HepG2 (cell line): ENCODE measurements at places on chromosomes 3 and 15.
A peak's percentile ranks its signal among the peaks of the same experiment; 100 is the strongest.

- DNase-seq = no peak
Measured at GRCh38 chr3:191237047-191237882, 38.2 kb downstream of the OSTN start.

DNA sequence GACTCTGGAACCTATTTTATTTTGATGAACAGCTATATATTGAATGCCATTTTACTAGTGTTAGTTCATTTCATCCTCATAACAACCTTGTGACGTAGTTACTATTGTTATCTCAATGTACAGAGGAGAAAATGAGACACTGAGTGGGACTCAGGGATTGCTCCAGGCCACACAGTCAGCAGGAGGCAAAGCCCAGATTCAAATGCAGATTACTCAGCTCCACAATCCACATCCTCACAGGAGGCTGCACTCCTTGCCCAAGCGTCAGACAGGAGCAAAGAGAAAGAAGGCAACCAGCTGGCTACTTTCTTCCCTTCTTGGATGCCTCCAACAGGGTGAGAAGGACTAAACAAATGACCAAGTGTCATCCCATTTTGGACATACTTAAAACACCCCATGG is 92.0 kb upstream of the CCDC54 start:
- no peak for DNase-seq

DNA sequence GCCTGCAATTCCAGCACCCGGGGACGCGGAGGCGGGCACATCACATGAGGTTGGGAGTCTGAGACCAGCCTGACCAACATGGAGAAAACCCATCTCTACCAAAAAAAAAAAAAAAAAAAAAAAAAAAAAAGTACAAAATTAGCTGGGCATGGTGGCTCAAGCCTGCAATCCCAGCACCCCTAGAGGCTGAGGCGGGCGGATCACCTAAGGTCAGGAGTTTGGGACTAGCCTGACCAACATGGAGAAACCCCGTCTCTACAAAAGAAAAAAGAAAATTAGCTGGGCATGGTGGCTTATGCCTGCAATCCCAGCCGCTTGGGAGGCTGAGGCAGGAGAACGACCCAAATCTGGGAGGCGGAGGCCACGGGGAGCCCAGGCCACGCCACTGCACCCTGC is 7.5 kb upstream of the FAN1 start:
- no peak for DNase-seq

DNA sequence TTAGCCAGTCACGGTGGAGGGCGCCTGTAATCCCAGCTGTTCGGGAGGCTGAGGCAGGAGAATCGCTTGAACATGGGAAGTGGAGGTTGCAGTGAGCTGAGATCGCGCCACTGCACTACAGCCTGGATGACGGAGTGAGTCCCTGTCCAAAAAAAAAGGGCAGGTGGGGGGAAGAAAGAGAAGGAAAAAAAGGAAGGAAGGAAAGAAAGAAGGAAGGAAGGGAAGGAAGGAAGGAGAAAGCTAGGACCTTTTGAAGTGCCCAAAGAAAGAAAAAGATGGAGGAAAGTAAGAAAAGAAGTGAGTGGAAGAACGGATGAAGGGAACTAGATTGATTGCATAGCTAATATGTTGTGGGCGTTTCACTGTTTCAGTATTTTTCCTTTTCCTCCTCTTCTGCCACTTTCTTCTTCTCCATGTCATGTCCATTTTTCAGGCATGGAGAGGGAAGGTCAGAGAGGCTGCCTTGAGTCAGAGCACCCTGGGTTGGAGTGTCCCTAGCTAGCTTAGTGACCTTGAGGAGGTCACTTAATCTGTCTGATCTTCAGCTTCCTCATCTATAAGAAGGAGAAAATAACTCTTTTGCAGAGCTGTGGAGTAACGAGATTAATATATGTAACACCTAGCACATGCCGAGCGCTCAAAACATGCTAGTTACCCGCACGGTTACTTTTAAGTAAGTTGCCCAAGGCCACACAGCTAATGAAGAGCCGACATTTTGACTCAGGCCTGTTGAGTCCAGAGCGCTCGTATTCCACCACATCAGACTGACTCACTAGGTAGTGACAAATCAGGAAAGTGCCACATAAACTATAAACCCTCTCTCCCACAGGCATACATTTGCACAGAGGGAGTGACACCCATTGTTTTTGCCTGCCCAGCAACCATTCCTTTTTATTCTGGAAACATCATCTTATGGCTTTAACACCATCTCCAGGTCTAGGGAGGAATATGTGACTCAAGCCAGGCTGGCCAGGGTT is 42.2 kb downstream of the BHLHE40 start:
- DNase-seq = peak; percentile 25

- DNase-seq = no peak
Measured at GRCh38 chr3:11950576-11950975, 53.6 kb upstream of the SYN2 start.

DNA sequence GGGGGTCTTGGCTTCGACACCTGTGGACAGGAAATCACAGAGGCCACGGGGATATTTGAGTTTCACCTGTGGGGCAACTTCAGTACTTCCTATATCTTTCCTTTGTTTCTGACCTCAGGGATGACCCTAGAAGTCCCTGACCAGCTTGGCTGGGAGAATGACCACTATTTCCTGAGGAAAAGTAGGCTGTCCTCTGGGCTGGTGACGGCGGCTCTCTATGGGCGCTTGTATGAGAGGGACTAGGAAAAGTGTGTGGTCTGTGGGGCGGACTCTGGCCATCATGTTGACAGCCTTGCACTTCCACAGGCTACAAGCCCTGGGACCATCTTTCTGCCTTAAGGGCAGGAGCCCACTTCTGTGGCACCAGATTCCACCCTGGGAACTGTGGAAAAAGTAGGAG is 43.7 kb downstream of the BTD start:
- DNase-seq = no peak

- DNase-seq = peak; percentile 63
Measured at GRCh38 chr15:43225201-43225949, 4.6 kb upstream of the EPB42 start.

GRCh38 chr3:17632401-17633100 is 109.9 kb downstream of the TBC1D5 start:
- no peak for DNase-seq

DNA sequence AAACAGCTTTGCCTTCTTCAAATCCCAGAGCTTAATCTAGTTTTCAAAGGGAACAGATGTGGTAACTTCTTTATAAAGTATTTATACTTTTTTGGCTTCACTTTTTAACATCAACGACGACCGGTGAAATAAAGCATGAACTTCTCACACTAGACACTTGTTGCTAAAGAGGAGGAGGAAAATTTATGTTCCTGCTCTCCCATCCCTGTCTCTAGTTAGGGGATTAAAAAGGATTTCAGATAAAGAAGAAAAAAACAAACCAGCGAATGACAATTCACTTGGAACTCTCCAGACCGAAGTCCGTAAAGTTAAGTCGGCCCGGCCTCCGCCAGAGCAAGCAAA is 672 bp downstream of the NEDD4 start:
- DNase-seq = peak; percentile 45

DNA sequence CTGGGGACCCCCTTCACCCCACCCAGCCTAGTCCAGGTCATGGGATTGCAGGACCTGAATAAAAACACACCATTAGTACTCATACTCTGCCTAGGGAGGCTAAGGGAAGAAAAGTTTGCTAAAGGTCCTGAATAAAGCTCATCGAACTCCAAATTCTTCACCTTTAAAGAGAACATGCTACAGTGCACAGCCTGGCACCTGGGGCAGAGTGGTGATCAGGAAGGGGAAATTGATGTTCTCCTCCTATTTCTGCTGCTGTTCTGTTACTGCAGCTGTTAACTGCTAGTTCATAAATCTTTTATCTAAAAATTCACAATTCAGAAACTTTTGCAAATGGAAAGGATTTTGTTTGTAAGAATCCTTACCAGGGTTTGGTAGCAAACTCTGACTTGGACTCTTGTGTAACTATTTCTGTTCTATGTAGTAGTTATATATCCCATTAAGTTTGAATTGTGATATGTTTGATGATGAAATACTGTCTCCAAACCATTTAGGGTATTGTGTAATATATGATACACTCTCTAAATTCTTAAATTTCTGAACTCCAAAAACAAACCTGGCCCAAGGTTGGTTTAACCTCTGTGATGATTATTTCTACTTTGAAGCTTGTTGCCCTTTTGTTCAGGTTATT is 27.9 kb downstream of the MCTP2 start:
- no peak for DNase-seq

- no peak for DNase-seq
Measured at GRCh38 chr3:21238661-21239060, 512.3 kb downstream of the ZNF385D start.

DNA sequence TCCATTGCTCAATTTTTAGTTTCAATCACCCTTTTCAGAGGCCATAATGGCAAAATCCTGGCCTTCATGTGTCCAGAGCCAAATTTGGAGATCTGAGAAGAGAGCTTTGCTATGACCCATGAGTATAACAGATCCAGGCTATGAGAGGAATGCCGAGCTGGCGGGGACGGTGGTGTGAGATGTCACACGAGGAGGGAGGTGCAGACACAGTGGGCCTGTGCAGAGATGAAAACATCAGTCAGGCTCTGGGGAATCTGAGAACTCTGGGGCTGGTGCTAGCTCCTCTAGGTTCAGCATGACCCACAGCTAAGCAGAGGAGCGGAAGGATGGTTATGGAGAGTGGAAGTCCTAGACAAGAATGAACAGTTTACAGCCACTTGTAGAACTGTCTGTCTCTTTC is 398.3 kb upstream of the ATP10A start:
- no peak for DNase-seq

GRCh38 chr3:151262871-151263525 is 15.3 kb downstream of the P2RY14 start:
- DNase-seq = no peak

DNA sequence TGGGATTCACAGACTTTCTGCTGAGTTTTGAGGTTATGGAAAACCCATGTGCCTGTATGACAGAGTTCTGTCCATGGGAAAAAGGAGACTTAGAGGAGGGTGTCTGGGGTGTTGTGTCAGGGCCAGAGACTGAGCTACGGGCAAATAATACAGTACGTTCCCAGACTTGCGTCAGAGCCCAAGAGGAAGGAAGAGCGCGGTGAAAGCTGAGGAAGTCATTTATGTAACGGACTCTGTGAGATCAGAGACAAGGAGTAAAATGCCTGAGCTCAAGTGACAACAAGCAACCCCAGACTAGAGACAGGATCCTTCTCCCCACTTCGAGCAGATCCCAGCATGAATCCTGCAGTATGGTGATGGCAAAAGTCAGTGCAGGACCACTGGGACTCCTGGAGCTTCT is 368.6 kb upstream of the MCTP2 start:
- DNase-seq = no peak

DNA sequence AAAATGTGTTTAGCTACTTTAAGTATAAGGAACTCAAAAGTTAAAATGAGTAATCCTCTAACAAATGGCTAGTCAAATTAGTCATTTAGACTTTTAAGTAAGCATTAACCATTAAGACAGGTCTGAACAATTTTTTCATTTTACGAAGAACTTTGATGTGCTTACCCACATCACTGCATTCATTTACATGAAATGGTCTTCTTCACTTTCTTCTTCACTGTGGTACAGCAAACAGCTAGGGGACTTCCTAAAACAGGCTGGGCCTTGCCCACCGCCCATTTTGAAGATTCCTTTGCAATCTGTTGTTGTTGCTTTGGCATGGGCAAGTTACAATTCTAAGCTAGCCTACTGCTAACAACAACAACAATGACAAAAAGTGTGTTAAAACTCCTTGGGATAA is 67.4 kb downstream of the CBLB start:
- DNase-seq = no peak

DNA sequence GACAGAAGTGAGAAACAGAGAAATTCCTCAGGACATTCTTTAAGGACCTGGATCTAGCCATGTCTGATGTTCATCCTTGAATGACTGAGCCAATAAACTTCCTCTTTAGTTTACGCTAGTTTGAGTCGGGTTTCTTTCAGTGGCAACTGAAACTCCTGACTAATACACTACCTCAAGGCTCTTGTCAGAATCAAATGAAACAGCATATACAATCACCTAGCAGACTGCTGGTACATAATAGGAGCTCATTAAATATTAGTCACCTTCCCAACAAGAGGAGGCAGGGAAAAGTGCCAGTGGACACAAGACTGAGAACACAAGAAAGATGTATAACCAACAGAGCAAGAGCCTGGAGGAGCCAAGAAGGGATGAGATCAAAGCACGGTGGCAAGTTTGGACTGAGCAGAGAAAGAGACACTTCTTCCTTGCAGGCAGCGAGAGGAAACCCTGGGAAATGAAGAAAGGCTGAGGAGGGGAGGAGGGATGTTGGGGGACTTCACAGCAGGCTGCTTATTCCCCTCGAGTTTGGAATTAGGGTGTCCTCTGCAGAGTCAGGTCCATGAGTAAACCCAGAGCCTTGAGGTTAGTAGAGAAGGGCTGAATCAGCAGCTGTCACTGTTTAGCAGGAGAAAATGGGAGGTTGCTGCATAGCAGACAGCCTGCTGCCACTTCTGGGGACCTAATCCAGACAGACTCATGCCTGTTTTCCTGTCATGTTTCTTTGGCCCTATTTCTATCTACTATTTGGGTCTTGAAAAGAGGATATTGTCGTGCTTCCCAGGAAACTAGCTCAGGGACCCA is 73.3 kb downstream of the MRPL46 start:
- DNase-seq = no peak

DNA sequence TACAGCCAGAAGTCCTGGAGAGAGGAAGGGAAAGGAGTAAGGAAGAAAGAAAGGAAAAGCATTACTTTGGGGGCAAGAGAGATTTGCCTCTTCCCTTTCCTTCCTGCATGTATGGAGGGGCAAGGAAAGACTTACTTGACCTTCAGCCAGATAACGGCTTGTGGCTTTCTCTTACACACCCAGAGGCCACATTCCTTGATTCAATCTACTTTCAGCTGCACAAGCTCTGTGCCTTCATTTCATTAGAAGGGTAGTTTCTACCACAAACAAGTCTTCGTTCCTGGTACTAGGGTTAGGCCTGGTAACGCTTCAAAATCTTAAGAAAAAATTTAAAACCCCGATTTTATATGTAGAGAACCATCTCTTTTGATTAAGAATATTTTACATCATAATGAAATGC is 835.9 kb downstream of the TUSC7 start:
- no peak for DNase-seq

GRCh38 chr3:123610331-123610730 is 25.5 kb upstream of the HACD2 start:
- no peak for DNase-seq

DNA sequence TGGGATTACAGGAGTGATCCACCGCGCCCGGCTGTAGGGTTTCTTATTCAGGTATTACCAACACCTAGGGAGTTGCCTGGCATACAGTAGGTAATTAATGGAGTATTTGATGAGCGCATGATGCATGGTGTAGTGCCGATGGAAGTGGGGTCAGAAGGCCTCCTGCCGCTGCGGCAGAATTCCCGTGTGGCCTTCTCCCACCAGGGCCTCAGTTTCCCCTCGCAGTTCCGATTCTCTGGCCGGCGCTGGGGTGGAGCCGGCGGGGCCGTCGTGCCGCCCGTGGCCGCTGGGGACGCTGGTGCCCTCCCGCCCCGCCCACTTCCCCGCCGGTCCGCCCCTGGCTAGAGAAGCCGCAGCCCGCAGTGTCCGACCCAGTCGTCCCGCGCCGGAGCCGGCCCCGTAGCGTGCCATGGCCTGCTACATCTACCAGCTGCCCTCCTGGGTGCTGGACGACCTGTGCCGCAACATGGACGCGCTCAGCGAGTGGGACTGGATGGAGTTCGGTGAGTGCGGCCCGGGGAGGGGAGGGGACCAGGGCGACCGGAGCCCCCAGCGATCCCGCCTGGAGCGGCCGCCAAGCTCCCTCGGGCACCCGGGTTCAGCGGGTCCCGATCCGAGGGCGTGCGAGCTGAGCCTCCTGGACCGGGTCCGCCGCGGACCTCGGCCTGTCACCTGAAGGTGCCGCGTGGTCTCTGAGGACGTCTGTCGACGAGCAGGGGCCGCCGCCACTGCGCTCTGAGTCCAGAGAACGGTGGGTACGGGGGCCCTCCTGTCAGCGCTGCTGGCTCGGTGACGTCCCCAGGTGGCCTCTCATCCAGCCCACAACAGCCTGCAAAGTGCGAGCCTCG is at the start of gene IRAK2:
Gene IRAK2 (plus strand): TSS at position 374 of the 848 bp plus-strand sequence. CDS start 36 bp downstream, at position 410.
- peak; percentile 35 for DNase-seq

- DNase-seq = no peak
Measured at GRCh38 chr15:62109982-62110851, 43.4 kb downstream of the C2CD4A start.
